ENCODE measurements at places on chromosomes 2 and 18.
A peak's percentile ranks its signal among the peaks of the same experiment; 100 is the strongest.

GRCh38 chr2:38224181-38224580 lies 148.2 kb upstream of the CYP1B1 start:
- H3K36me3 ChIP-seq = no peaks in the 10 kb centered on the region
- H3K27ac ChIP-seq = no peak overlapping the region
- H3K4me1 ChIP-seq = peaks cover 1% of the 10 kb centered on the region
- DNase-seq = no peak
- H3K4me3 ChIP-seq = no peak overlapping the region

- H3K4me1 ChIP-seq = peaks cover 21% of the 10 kb centered on the region
- no peaks in the 10 kb centered on the region for H3K36me3 ChIP-seq
- no peaks in the 10 kb centered on the region for H3K27me3 ChIP-seq
- no peak for DNase-seq
Measured at GRCh38 chr2:168490946-168491605, 35.0 kb downstream of the CERS6 start.

DNA sequence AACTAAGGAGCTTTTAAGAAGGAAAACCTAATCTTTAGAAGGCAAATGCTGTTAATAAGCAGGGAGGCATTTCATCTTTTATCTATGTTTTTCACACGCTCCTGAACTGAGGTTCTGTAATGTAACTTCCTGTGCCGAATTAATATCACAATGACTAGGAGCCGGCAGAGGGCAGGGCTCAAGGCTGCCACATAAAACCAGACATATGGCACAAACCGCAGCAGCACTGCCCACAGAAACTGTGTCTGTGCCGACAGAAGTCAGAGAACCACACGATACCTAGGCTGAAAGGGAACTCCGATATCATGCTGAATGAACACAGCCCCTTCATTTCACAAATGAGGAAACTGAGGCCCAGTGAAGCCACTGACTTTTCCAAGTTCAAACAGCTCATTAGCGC lies 112.1 kb downstream of the EIPR1 start:
- DNase-seq = no peak
- H3K27ac ChIP-seq = no peak overlapping the region
- no peaks in the 10 kb centered on the region for H3K36me3 ChIP-seq
- H3K27me3 ChIP-seq = no peaks in the 10 kb centered on the region
- no peak overlapping the region for H3K4me3 ChIP-seq

GRCh38 chr18:2966560-2966959 lies 46.4 kb downstream of the LPIN2 start:
- H3K4me3 ChIP-seq = no peak overlapping the region
- H3K27ac ChIP-seq = no peak overlapping the region
- no peaks in the 10 kb centered on the region for H3K27me3 ChIP-seq
- no peak for DNase-seq

DNA sequence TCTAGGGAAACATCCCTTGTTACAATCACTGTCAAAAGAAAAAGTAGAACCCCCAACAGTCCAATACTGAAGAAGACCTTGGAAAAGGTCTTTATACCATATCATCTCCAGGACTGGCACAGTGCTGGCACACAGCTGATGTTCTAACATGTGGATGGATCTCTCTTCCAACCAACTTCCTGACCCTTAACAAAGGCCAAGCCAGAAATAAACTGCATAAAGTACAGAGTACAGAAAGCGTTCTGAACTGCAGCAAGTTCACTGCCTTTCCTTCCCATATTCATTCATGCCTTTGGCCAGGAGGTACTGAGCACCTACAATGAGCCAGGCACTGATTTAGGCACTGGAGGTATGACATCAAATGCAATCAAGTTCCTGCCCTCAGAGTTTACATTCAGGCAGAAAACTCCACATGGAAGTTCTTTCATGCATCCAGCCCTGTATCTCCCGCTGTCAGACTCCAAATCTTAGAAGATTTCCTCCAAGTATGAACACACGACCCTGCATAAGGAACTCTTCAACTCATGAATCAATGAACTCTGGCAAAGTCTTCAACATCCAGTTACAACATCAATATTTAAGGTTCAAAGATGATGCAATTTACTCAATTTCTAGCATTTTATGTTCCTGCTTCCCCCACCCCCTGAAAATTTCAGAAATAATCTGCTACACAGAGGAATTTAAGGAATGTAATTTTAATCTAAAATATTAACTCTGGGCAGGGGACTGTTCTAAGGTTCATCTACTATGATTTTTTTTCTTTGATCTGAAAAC lies 33.8 kb downstream of the ACVR1 start:
- no peaks in the 10 kb centered on the region for H3K36me3 ChIP-seq
- H3K27me3 ChIP-seq = no peaks in the 10 kb centered on the region
- no peak overlapping the region for H3K27ac ChIP-seq
- peaks cover 37% of the 10 kb centered on the region for H3K4me1 ChIP-seq
- DNase-seq = no peak

- no peaks in the 10 kb centered on the region for H3K27me3 ChIP-seq
- H3K4me1 ChIP-seq = peaks cover 29% of the 10 kb centered on the region
- no peak overlapping the region for H3K4me3 ChIP-seq
- H3K27ac ChIP-seq = no peak overlapping the region
- peaks cover 57% of the 10 kb centered on the region for H3K36me3 ChIP-seq
- no peak for DNase-seq
Measured at GRCh38 chr2:55235724-55236538, 3.4 kb downstream of the RPS27A start.

- no peak for DNase-seq
- no peak overlapping the region for H3K27ac ChIP-seq
- no peaks in the 10 kb centered on the region for H3K36me3 ChIP-seq
- peaks cover 15% of the 10 kb centered on the region for H3K4me1 ChIP-seq
- no peaks in the 10 kb centered on the region for H3K27me3 ChIP-seq
Measured at GRCh38 chr2:73907840-73908452, 15.1 kb downstream of the ACTG2 start.

DNA sequence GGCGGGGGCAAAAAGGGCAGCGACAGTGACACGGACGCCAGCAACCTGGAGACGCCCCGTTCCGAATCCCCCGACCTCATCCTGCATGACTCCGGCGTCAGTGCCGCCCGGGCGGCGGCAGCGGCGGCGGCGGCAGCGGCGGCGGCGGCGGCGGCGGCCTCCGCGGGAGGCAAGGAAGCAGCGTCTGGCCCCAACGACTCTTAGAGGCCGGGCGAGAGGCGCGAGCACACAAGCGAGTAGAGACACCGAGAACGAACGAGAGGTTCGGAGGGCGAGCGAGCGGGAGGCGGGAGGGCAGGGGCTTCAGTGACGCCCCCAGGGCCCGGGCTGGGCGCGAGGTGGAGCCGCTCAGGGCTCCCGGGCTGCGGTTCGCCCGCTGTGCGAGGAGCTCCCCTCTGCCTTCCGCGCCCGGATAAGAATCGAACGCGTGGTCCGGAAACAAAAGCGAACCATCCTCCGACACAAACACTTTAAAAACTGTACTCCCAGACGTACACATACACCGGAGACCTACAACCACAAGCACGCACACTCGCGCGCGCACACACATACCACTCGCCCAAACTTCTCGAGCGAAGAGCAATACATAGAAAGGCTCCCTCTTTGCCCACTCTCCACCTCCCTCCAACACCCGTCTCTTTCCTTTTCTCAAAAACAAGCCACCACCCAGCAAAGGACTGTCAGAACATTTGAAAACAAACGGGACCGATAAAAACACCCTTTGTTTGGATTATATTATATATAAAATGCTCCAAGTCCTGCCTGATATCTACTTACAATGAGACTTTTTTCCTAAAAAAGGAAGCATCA lies 2.8 kb downstream of the SP9 start:
- peaks cover 78% of the 10 kb centered on the region for H3K4me1 ChIP-seq
- H3K27me3 ChIP-seq = peaks cover 98% of the 10 kb centered on the region
- H3K4me3 ChIP-seq = peak overlapping the region; percentile 53
- no peaks in the 10 kb centered on the region for H3K36me3 ChIP-seq
- H3K27ac ChIP-seq = peak overlapping the region; percentile 54

DNA sequence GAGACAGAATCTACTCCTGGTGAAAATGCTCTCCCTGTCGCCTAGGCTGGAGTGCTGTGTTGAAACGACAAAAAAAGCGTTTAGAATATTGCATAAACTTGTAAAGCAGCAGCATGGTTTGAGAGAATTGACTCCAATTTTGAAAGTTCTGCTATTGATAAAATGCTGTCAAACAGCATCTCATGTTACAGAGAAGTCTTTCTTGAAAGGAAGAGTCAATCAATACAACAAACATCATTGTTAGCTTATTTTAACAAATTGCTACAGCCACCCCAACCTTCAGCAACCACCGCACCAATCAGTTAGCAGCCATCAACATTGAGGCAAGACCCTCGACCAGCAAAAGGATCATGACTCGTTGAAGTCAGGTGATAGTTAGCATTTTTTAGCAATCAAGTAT lies 6.9 kb downstream of the C2orf76 start:
- H3K4me1 ChIP-seq = peaks cover 1% of the 10 kb centered on the region
- DNase-seq = no peak
- no peak overlapping the region for H3K4me3 ChIP-seq
- no peaks in the 10 kb centered on the region for H3K36me3 ChIP-seq

- no peaks in the 10 kb centered on the region for H3K36me3 ChIP-seq
- H3K4me1 ChIP-seq = no peaks in the 10 kb centered on the region
- DNase-seq = no peak
- H3K27ac ChIP-seq = no peak overlapping the region
Measured at GRCh38 chr2:102262216-102263129, 48.9 kb upstream of the IL1RL1 start.

GRCh38 chr18:434410-434809 lies 66.1 kb downstream of the COLEC12 start:
- H3K27ac ChIP-seq = no peak overlapping the region
- no peak overlapping the region for H3K4me3 ChIP-seq
- H3K4me1 ChIP-seq = peaks cover 5% of the 10 kb centered on the region

DNA sequence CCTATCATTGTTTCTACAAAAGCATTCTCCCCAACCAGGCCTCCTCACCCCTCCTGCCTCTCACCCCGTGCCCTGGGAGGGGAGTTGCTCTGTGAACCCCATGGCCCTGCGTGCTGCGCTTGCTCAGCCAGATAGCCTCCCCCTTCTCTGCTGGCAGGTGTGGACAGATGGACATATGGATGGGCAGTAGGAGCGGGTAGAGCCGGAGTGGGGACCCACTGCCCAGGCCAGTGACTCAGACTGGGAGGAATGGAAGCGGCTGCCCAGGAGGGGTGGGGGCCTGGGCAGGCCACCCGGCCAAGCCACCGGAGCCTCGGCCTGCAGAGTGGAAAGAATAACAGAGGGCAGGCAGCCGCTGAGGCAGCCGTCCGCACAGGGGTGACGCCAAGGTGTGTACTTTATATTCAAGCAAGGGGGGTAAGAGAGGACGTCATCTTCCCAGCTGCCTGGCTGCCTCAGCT lies 8.7 kb downstream of the CYP26B1 start:
- DNase-seq = peak; percentile 57
- peaks cover 40% of the 10 kb centered on the region for H3K4me1 ChIP-seq
- H3K36me3 ChIP-seq = peaks cover 11% of the 10 kb centered on the region
- no peak overlapping the region for H3K4me3 ChIP-seq
- H3K27me3 ChIP-seq = peaks cover 4% of the 10 kb centered on the region

DNA sequence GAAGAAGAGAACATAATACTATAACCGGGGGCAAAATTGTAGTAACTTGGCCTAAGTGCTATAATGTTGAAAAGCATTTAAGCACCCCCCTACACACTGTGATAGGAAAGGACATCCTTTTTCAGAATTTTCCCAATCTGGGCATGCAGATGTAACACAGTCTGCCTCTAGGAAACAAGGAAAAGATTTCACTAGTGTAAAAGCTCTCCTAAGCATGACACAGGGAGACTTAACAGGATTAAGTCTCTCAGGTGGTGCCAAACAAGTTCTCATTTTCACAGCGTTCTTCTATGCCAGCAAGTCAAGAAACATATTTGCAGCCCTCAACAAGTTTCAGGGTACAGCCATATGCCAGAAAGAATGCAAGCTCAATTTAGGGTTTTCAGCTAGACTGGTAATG lies 53.0 kb downstream of the NCKAP5 start:
- no peak overlapping the region for H3K4me3 ChIP-seq
- DNase-seq = no peak
- no peaks in the 10 kb centered on the region for H3K27me3 ChIP-seq
- H3K36me3 ChIP-seq = no peaks in the 10 kb centered on the region

- H3K4me1 ChIP-seq = no peaks in the 10 kb centered on the region
- H3K27me3 ChIP-seq = peaks cover 9% of the 10 kb centered on the region
- H3K4me3 ChIP-seq = no peak overlapping the region
Measured at GRCh38 chr2:240213476-240214421, 73.3 kb upstream of the OTOS start.

DNA sequence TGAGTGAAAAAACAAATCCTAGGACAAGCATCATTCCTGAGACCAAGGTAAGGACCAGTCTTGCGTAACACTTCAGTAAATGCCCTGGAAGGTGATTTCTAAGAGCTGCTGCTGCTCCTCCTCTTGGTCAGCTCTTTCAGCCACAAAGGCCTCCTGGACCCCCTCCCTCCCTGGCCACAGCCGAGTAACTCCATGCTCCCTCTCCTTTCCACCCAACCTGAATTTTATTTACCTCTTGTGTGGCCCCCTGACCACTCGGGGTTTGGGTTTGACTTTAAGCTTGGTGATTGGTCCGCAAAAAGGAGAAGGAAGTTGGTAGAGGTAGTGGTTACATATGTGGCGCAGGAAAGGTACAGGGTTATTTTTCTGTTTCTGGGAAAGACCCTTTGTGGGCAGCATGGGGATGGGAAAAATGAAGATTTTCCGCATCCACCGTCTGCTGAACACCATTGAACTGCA lies 9.2 kb downstream of the HTRA2 start:
- H3K4me3 ChIP-seq = no peak overlapping the region
- H3K27me3 ChIP-seq = no peaks in the 10 kb centered on the region
- no peak for DNase-seq

GRCh38 chr2:120809151-120809550 lies 73.5 kb downstream of the GLI2 start:
- H3K4me1 ChIP-seq = peaks cover 2% of the 10 kb centered on the region
- H3K27ac ChIP-seq = no peak overlapping the region
- H3K4me3 ChIP-seq = no peak overlapping the region
- no peaks in the 10 kb centered on the region for H3K36me3 ChIP-seq

GRCh38 chr18:47420130-47420529 lies 168.7 kb upstream of the SKOR2 start:
- peaks cover 8% of the 10 kb centered on the region for H3K27me3 ChIP-seq
- no peak overlapping the region for H3K27ac ChIP-seq
- no peak overlapping the region for H3K4me3 ChIP-seq
- no peak for DNase-seq
- H3K36me3 ChIP-seq = no peaks in the 10 kb centered on the region

GRCh38 chr2:170651624-170652325 lies 63.4 kb upstream of the SP5 start:
- no peaks in the 10 kb centered on the region for H3K27me3 ChIP-seq
- H3K36me3 ChIP-seq = no peaks in the 10 kb centered on the region
- H3K4me1 ChIP-seq = no peaks in the 10 kb centered on the region
- no peak overlapping the region for H3K4me3 ChIP-seq
- no peak for DNase-seq
- no peak overlapping the region for H3K27ac ChIP-seq

DNA sequence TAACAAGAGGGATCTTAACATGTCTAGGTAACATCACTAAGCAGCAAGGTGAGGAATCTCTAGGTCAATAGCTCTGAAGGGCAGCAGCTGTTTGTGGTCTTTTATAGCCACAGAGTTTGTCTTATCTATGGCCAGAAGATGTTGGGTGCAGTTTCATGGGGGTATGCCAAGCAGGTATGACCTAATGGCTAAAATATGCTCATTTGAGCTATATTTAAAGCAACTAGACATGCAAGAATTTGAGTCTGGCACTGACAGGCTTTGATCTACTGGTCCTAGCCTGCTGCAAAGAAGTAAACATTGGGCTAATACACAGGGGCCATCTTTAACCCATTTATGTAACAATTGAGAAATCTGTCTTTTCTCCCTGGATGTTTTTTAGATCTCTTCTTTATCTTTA lies 13.9 kb upstream of the UGP2 start:
- peaks cover 9% of the 10 kb centered on the region for H3K4me1 ChIP-seq
- no peak overlapping the region for H3K27ac ChIP-seq
- no peak overlapping the region for H3K4me3 ChIP-seq
- no peaks in the 10 kb centered on the region for H3K27me3 ChIP-seq
- H3K36me3 ChIP-seq = no peaks in the 10 kb centered on the region
